ENCODE measurements at places on chromosomes 1 and 21.

GRCh38 chr1:109890115-109890953 is 20.3 kb upstream of the CSF1 start:
- DNase-seq: no peak

DNA sequence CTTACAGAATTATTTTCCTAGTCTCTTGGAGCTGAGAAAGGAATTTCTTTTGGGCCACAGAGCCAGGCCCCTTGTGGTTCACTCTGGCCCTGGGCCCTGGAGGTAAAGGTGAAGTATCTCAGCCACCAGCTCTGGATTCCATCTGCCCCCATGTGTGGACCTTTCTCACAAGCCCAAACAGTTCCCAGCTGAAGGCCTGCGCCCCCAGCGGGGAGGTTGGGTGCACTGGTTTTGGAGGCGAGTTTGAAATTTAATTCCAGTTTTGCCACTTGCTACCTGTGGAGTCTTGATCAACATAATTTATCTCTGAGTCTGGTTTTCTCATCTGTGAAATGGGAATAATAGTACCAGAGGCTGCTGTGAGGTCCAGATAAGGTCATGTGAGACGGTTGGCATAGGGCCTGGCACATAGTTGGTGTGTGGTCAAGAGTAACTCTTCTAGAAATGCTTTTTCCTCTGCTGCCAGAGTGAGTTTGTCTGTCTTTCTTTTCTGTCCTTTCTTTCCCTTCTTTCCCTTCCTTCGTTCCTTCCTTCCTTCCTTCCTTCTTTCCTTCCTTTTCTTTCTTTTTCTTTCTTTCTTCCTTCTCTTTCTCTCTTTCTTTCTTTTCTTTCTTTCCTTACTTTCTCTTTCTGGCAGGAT is 6.1 kb downstream of the AGTRAP start:
- DNase-seq: no peak

GRCh38 chr1:197868751-197869489 is 33.5 kb upstream of the C1orf53 start:
- peak; percentile 78 for DNase-seq

GRCh38 chr1:205317311-205317917 is 4.1 kb downstream of the NUAK2 start:
- DNase-seq: peak; percentile 54

GRCh38 chr1:17661546-17662157 is 93.5 kb upstream of the ACTL8 start:
- peak; percentile 61 for DNase-seq

DNA sequence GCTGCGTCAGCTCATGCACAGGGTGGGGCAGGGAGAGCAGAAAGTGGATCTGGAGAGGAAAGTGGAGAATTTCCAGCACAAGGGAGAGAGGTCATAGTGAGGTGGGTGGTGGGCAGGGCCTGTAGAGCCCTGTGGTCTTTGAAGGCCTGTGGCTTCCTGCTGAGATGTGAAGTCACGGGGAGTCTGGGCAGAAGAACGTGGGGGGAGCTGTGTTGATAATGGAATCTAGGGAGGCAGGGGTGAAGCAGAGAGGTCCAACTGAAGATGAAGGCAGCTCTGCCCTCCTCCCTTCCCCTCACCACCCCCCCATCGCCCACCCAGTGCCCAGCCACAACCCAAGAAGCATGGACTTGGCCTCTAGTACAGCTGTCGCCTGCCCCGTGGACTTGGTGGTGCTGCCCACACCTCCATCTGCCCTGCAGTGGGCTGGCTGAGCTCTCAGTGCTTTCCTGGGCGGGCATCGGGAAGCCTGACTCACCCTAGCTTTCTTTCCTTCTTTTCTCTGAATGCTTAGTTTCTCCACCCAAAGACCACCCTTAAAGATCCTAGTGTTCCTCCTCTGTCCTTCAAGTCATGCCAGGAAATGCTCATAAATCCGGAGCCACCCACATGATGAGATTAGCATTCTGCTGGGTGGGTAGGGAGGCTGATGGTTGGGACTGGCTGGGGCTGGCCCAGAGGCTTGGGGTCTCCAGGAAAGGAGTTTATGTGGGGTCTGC is 186.1 kb downstream of the TRABD2B start:
- DNase-seq: no peak

GRCh38 chr1:15525050-15526020 is 1.3 kb upstream of the DNAJC16 start:
- no peak for DNase-seq

DNA sequence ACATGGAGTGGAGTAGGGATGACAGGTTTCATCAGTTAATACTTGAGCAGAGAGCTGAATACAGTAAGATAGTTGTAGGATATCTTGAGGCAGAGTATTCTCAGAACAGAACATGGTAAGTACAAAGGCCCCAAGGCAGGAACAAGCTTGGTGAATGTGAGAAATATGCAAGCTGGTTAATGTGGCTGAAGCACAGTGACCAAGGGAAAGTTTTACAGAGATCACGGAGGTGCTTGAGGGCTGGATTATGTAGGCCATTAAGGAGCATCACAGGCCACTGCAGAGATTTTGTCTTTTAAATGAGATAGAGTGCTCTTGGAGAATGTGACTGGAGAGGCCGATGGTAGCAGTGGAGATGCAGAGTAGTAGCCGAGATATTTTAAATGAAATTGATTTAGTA is 54.0 kb upstream of the BOLA1 start:
- no peak for DNase-seq

DNA sequence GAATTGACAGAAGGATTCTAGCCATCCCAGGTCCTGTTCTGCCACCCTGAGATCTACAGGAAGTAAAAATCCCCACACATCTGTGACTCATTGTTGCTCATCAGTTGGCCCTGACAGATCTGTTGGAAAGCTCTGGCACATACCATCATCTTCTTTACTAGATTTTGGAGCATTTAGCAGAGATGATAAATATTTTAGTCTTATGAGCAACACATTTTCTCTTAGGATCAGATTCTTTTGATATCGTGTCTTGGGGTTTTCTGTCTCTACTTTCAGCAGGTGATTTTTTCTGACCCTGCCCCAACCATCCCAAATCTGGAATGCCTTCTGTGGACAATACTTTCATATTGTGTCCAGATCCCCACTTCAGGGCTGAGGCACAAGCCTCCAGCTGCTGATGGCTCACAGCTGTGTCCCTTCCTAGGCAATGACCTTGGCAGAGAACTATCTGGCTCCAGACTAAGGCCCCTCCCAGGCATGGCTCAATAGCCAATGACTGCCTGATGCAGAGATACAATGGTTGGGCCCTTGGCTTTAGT is 102.8 kb downstream of the GDAP2 start:
- DNase-seq: peak; percentile 80

DNA sequence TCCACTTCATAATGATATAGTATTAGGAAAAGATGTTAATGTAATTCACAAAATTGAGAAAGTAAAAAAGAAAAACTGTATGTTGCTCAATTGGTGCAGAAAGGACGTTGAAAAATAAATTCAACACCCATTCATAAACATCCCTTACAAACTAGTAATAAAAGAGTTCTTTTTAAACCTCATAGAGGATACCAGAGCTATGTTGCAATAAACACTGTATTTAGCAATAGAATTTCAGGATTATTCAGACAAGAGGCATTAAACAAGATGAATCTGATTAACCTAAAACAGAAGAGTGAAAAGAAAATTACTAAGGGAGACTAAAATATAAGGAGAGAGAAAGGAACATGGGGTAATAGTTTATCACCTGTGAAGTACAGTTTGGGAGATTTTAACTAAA is 154.8 kb downstream of the NTPCR start:
- peak; percentile 63 for DNase-seq

DNA sequence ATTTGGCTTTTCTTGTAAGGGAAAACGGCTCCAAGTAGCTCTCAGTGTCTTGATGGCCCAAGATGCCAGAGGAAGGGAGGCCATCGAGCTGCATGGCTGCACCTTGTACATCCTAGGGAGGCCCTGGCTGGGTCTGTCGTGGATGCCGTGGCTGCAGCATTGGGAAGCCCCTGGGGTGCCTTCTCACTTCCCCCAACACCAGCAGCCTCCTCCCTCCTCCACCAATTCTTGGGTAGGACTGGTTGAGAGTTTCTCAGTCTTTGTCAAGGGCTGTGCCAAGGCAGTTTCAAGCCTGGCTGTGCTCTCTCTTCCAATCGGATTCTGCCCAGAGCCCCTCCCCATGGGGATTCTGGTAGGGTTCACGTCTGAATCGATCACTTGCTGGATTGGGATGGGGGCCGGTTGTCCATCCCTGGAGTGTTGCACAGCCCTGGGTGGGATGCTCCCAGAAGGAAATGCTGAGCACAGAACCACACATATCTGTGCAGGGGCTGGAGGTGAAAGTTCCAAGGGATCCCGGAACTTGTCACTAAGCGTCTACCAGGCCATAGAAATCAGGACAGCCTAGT is 14.0 kb upstream of the SPSB1 start:
- DNase-seq: no peak

GRCh38 chr1:70910013-70910412 is 137.6 kb downstream of the PTGER3 start:
- DNase-seq: no peak

DNA sequence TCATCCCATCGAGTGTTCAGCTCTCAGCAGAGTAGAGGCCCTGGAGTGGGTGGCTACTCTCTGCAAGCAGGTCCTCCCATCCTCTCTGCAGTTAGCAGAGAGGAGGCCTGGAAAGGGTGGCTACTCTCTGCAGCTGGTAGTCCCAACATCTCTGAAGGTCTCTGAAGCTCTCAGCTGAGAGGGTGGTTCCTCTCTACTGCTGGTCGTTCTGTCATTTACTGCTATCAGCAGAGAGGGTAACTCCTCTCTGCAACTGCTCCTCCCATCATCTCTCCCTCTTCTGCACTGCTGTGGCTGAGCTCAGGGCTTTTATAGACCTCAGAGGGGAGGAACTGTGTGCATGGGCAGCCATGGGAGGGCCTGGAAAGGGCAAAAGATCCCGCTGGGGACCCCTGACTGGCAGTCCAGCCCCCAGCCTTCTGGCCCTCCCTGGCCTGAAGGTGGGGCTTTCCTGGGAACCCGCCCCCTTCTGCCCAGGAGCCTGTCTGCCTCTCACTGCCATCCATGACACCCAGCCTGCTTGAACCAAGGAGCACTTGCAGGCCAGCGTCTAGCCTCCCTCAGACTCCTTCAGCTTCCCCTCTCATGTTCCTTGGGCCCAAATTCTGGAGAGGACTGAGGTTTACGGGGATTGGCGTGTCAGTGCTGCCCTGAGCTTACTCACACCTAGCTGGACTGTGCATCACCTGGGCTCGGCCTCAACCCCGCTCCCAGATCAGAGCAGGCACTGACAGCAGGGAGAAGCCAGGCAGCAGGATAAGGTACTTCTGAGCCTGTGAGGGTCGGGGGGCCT is 898.3 kb upstream of the NEGR1 start:
- DNase-seq: no peak
